ENCODE measurements at places on chromosomes 12 and 14.
A peak's percentile ranks its signal among the peaks of the same experiment; 100 is the strongest.

- no peak for DNase-seq
Measured at GRCh38 chr14:95339301-95339865, 19.7 kb upstream of the CLMN start.

DNA sequence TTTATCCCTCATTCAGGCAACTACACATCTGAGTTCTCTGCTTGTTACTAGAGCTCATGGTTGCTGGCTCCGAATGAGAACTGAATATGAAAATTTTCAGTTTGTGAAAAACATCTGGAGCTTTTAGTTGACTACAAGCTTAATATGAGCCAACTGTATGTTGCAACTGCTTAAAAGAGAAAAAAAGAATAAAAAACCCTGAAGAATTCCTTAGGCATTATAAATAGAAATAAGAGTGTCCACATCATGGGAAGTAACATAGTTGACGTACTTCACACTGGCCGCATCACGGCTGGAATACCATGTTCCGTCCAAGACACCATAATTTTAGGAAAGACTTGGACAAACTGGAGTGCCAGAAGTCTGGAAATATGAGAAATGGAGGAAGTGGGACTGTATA lies 57.9 kb downstream of the PDE3A start:
- DNase-seq: no peak

GRCh38 chr12:68121143-68121542 lies 38.4 kb downstream of the IFNG start:
- DNase-seq: no peak

DNA sequence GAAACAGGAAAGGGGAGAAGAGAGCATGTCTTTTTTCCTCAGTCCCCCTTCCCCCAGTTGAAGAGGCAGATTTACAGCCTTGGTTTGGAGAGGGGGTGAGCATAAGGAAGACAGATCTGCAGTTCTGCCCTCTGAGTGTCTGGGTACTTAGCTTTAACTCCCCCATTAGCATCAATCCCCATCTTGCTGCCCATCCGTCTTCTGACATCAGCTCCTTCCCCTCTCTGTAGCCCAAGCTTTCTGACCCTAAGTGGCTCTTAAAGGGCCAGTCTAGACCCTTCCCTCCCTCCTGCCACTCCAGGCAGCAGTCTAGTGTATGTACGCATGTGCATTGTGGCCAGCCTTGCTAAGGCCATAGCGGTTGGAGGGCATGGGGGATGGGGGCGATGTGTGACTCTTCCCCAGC lies 7.3 kb downstream of the GPR84 start:
- no peak for DNase-seq

DNA sequence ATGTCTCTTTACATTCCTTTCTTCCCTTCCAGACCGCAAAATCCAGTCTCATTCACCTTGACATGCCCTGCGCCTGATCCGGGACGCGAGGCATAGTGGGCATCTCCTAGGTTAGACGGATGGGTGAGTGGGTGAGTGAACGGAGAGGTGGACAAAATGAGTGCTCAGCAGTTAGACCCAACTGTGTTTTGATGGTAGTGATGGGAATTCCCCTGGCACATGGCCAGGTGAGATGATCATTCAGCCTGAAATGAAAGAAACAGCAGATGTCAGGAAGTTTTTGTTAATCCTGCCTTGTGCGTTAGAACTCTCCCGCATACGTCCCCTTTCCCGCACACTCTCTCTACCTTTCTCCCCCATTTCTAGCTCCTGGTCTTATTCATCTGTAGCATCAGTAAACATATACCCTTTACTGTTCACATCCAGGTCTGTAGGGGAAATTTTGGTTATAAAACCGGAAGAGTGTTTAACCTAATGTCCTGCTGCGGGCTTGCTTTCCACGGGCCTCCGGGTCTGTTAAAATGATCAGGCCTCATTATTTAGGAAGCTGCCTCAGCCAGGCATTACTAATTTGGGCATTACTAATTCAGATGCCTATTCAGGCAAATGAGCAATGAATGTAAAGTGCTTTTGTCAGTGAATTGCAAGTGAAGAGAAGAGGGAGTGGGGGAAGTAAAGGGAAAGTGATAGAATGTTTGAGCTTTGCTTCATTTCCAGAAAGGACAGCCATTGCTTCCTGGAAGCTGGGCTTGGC lies 172.8 kb downstream of the ETV6 start:
- DNase-seq: no peak

GRCh38 chr14:96826818-96827217 lies 29.6 kb downstream of the VRK1 start:
- no peak for DNase-seq

DNA sequence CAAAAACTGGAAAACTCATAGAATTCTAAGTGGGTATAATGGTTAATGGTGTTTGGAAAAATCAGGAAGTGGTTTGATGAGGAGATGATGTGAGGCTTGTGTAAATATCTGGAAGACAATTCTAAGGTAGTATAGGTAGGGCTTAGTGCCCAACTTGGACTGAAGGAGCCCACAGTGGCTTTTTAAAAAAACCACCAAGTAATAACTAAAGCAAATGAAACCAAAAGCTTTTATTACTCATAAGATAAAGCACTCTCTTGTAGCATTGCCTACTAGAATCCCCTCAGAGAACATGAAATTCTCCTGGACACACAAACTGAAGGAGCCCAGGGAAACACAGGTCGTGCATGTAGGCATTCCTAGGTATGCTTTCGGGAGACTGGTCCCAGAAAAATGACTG lies 324.5 kb downstream of the NELL2 start:
- DNase-seq: no peak

GRCh38 chr12:123085730-123086487 lies 65.0 kb downstream of the PITPNM2 start:
- peak; percentile 45 for DNase-seq

DNA sequence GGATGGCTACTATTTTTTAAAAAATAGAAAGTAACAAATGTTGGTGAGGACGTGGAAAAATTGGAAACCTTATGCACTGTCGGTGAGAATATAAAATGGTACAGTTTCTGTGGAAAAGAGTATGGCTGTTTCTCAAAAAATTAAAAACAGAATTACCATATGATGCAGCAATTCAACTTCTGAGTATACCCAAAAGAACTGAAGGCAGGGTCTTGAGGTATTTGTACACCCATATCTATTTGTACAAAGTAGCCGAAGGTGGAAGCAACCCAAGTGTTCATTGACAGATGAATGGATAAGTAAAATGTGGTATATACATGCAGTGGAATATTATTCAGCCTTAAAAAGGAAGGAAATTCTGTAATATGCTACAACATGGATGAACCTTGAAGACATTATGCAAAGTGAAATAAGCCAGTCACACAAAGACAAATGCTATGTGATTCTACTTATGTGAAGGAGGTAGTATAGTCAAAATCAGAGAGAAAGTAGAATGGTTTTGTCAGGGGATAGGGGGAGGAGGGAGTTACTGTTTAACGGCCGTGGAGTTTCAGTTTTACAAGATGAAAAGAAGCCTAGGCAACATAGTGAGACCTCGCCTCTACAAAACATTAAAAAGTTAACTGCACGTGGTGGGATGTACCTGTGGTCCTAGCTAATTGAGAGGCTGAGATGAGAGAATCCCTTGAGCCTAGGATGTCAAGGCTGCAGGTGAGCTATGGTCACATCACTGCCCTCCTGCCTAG lies 38.4 kb upstream of the CCT2 start:
- no peak for DNase-seq

DNA sequence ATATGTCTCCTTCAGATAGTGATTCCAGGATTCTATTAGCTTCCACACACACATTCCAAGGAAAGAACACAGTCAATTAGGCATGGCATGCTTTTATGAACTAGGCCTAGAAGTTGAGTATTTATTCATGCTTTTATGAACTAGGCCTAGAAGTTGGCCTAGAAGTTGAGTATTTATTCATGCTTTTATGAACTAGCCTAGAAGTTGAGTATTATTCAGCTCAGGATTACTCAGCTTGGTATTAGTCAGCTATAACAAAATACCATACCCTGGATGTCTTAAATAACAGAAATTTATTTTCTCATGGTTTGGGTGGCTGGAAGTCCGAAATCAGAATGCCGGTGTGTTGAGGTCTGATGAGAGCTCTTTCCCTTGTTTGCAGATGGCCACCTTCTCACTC lies 442.7 kb upstream of the FLRT2 start:
- DNase-seq: peak; percentile 1

DNA sequence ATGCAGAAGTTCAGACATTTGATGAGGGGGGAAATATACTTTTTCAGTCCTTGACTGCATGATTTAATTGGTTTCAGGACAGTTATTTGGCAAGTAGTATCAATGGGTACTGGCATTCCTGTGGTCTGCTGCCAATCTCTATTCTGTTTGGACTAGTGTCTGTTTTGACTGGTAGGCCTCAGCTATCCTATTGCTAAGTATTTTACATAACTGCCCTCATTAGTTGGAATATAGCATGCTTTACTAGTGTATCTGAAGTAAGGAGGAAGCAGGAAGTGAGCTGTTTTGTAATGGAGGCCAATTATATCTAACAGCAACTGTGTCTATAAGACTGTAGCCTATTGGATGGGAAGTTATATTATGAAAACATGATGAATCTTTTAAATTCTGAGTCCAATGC lies 104.3 kb downstream of the FLRT2 start:
- no peak for DNase-seq

DNA sequence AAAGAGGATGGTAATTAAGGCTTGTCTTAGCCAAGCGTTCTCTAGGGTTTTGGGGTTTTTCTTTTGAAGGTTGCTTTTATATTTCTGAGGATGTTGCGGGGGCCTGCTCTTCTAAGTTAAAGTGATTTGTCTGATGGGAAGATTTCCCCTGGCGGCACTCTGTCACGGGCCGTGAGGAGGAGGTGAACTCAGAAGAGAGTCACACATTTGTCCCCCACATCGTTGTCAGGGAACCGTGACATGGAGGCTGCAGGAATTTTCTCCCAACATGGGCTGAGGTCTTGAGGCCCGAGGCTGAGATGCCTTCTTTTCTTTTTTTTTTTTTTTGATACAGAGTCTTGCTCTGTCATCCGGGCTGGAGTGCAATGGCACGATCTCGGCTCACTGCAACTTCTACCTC lies 71.5 kb downstream of the ADGRD1 start:
- DNase-seq: no peak

DNA sequence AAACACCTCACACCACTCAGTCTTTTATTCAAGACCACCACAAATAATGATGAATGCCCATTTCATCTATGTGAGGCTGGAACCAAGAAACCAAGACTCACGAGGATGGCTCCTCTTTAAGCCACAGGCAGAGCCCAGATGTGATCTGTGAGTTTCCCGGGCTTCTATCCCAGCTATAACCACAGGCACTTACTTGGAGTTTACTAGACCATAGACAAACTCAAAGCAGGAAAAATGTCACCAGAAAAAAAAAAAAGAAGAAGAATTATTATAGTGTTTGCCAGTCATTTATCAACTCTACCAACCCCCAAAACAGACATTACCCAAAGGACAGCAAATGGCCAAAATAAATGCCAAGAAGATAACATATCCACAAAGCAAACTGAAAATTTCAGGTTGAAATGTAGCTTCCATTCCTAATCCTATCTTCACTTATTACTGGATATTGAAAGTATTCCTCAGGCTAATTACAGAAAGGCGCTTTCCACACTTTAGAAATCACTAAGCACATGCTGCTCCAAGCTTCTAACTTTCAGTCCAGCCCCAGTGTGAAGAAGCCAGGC lies 44.7 kb downstream of the ZFYVE1 start:
- DNase-seq: no peak

GRCh38 chr12:76275511-76276093 lies 72.6 kb downstream of the BBS10 start:
- DNase-seq: no peak

- no peak for DNase-seq
Measured at GRCh38 chr14:64713677-64714076, 9.5 kb downstream of the PLEKHG3 start.

DNA sequence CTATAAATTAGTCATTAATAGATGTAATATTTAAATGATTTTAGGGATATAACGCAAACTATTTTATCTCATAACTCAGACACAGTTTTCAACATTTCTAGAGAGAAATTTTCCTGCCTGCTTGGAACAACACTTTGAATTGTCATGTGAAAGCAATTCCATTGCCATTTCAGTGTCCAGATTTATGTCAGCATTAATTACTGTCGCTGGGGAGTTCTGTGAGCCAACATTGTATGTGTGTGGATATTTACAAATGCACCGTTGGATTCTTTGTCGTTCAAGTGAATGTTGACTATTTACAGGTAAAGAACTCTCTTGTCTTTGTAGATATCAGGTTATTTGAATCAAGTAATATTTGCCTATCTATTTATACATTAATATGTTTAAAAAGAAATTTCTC lies 465.3 kb upstream of the RGS6 start:
- no peak for DNase-seq

DNA sequence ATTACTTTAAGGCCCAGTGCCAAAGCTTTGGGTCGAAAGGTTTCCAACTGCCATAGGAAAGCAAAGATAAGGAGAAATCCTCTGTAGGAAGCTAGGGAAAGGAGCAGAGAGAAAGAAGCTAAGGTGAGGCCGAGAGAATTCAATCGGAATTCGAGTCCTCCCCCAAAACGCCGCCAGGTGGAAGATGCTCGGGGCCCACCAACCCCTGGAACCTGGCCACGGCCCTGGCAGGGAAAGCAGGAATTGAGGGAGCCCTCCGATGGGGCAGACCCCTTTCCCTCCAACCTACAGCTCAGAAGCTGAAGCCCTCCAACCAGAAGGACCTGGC lies 498 bp downstream of the GMFB start:
- no peak for DNase-seq

- no peak for DNase-seq
Measured at GRCh38 chr14:54698501-54698900, 131.6 kb downstream of the SAMD4A start.

DNA sequence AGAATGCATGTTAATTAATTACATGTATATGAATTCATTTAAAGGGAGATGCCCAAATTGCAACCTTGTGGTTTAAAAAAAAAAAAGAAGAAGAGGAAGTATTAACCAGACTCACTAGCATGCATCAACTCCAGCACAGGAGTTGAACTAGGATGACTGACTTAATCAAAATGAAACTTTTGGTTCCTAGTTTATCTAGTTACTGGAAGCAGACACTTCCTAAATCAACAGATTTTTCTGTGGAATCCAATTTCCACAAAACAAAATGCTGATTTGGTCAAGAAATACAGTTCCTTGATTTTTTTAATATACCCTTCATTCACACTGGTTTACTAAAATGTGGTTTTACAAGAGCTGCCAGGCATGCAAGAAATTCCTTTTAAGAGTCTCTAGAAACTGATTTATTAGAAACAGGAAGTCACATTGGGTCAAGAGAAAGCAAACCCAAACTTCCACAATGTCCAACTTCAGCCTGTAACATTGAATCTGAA lies 41.6 kb downstream of the ITPR2 start:
- no peak for DNase-seq

- DNase-seq: no peak
Measured at GRCh38 chr14:96729889-96730288, 67.3 kb upstream of the VRK1 start.
